ENCODE measurements at places on chromosomes 4 and X. TPM values are rescaled to one million over a fixed set of nuclear protein-coding genes. Genes with fewer than 3 reads are reported as not detected.

GRCh38 chr4:139555705-139556070, 331 bp downstream of the SETD7 start:
- no peak for DNase-seq

DNA sequence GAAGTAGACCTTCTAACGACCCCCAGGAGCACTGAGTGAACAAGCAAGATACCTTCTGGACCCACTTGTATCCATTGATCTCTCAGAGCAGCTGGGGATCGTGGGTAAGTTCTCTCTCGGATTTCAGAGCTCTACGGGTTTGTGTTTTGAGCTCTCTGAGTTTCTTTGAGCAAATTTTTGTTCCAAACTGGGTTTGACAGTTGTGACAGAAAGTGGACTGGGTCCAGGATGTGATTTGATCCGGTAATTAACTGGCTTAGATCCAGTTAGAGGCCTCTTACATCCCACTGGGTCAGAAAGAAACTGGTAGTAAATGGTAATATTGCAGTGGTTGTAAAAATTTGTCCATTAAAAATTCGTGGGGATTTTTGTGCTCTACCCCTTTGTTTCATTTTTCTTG, 459.2 kb downstream of the INPP4B start:
- no peak for DNase-seq

- DNase-seq, result no peak
These were observed at the start of gene FAM53A for GRCh38 chr4:1683736-1684505. TSS of gene FAM53A (minus strand) at chr4:1684313. CDS start at chr4:1668741, 15,572 bp downstream.

GRCh38 chr4:170698334-170698733, 608.6 kb upstream of the AADAT start:
- DNase-seq, result no peak

DNA sequence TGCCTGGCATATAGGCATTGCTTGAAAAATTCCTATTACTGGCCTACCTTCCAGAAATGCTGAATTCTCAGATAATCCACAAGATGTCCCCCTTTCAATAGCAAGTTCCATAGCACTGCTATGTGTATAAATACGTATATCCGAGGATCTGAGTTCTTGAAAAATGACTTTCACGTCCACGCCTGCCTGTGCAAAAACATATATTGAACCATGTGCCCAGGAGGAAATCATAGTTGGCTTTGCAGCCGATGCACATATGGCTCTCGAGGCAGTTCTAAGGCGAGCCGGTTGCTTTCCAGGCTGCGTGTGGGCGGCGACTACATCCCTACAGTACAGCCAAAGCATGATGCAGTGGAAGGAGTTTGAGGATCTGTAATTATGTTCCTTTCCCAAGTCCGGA, 55.4 kb upstream of the ESX1 start:
- no peak for DNase-seq

GRCh38 chr4:97984545-97985131, 158.6 kb downstream of the STPG2 start:
- no peak for DNase-seq

DNA sequence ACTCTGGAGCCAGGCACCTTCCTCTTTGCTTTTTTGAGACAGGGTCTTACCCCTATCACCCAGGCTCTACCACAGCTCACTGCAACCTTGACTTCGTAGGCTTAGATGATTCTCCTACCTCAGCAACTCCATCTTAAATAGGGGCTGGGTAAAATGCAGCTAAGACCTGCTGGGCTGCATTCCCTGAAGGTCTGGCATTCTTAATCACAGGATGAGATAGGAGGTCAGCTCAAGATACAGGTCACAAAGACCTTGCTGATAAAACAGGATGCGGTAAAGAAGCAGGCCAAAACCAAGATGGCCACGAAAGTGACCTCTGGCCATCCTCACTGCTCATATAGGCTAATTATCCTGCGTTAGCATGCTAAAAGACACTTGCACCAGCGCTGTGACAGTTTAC, 770.8 kb upstream of the PRKX start:
- DNase-seq, result no peak

- DNase-seq, result no peak
These were observed 30.4 kb downstream of the RPS3A start for GRCh38 chr4:151129796-151130195.

GRCh38 chr4:153933915-153934687, 145.2 kb upstream of the SFRP2 start:
- DNase-seq, result no peak

DNA sequence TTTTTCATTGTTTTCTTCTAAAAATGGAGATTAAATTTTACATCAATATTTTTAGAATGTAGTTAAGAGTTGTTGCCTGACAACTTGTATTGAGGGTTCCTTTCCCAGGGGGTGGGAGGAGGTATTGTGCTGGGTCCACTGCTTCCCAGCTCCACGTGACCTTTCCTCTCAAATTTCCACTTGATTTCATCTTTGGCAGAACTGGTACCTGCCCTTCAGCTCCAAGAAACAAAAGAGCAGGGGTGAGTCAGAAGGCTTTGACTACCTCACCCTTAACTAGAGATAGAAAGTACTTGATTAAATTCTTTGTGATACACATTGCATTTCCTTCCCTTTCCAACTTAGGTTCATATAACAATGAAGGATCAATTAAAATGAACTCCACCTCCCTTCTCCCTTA, 19.7 kb downstream of the TRIM2 start:
- no peak for DNase-seq

- DNase-seq, result no peak
These were observed 104.4 kb upstream of the SCML1 start for GRCh38 chrX:17632942-17633341.

GRCh38 chrX:17656035-17656418, 81.3 kb upstream of the SCML1 start:
- no peak for DNase-seq

KCTD8 gene
- total RNA-seq, result not detected

SCLT1 gene
- total RNA-seq, result 20.6 TPM

MAOB gene
- not detected for total RNA-seq

SSX4 gene
- total RNA-seq, result not detected

POU3F4 gene
- not detected for total RNA-seq

SPANXN3 gene
- not detected for total RNA-seq

EPHA5 gene
- total RNA-seq, result not detected

Measured in CD8-positive, alpha-beta memory T cell (primary cell).